Kidney (tissue), 22 donors: ENCODE measurements at places on chromosomes 4 and X.

- DNase-seq = no peak
Measured at GRCh38 chr4:156322592-156322991, 368.9 kb upstream of the CTSO start.

- DNase-seq = no peak
Measured at GRCh38 chr4:87527431-87528220, 1.6 kb downstream of the SPARCL1 start.

GRCh38 chrX:12614266-12614665 lies 176.9 kb upstream of the PRPS2 start:
- no peak for DNase-seq

GRCh38 chrX:118337687-118338086 lies 8.2 kb upstream of the WDR44 start:
- no peak for DNase-seq

GRCh38 chrX:2334237-2334636 lies 166.5 kb downstream of the DHRSX start:
- no peak for DNase-seq

- no peak for DNase-seq
Measured at GRCh38 chr4:43244688-43245382, 352.3 kb downstream of the GRXCR1 start.

DNA sequence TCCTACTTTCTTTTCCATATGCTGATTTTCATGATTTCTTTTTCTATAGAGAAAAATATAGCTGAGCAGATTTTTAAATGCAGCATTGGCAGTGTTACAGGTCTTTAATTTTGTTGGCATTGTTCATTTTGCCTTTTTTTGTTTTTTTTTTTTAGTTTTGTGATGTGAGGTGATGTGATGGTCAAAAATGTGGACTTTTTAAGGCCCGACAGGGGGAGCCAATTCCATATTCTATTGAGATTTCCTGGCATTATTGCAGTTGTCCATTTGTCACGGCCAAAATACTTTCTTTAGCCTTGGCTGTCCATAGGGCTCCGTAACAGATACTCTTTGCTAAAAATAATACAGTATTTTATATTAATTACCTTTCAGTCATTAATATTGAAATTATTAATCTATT lies 47.8 kb downstream of the SLIT2 start:
- no peak for DNase-seq

DNA sequence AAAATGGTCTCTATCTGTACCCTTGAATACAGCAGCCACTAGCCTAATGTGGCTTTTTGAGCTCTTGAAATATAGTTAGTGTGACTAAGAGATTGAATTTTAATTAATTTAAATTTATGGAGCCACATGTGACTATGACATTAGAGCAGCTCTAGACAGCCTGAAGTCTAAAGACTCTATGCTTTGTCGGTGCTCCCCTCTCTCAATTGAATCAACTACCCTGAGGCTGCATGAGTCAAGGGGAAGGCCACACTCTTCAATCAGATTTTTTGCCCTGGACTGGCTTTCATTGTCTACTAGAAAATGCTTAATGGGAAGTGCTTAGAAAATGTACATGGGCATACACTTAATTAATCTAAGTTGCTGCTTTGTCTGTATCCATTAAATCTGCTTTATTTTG lies 11.7 kb downstream of the TLR7 start:
- no peak for DNase-seq

- DNase-seq = no peak
Measured at GRCh38 chr4:77264826-77265225, 107.8 kb downstream of the CCNG2 start.

DNA sequence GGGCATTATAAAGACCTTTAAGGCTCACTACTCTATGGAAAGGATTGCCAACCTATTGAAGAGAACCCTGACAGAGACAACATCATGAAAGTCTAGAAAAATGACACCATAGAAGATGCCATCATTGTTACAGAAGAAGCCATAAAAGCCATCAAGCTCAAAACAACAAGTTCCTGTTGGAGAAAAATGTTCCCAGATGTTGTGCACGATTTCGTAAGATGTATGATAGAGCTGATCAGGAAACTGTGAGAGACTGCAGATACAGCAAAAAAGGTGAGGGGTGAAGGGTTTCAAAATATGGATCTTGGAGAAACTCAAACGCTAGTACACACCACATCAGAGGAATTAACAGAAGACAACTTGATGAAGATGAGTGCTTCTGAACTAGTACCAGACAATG lies 53.3 kb downstream of the WDFY3 start:
- no peak for DNase-seq

DNA sequence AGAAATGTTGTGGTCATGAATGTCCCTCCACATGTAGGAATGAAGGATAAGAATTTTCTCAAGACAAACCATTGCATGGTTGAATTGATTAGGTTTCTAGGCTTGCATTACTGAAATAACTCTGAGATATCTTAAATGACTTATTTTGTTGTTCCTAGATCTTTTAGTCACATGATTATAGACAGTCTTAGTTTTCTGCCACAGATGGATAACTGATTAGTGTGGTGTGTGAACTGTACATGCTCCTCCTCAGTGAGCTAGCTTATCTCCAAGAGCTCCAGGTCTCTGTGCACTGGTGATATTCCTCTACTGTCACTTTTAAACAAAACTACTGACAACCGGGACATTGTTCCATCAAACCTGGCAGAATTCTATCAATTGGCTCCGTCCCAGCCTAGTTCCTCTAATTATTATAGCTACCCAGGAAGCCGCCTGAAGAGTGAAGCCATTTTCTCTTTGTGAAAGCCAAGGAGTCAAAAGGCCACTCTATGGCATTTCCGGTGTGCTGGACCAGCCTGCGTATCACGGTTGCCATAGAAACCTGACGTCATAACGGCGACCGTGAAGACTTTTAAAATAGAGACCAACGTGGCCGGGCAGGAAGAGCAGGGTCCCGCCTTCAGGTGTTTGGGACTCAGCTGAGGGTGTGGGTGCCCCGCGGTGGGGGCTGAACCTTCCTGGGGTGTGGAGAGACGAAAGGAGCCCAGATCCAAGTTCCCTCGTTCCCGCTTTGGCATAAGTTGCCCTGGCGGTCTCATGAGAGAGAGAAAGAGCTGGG lies 28.1 kb downstream of the BEX3 start:
- DNase-seq = peak; percentile 94

DNA sequence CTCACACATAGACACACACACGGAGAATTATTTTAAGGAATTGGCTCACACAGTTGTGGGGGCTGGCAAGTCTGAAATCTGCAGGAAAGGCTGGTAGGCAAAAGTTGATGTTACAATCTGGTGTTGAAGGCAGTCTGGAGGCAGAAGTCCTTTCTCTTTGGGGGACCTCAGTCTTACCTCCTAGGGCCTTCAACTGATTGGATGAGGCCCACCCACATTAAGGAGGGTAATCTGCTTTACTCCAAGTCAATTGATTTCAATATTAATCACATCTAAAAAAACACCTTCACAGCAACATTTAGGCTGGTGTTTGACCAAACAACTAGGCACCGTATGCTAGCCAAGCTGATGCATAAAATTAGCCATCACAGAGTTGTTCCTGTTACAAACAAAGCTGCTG lies 10.7 kb downstream of the MGST2 start:
- DNase-seq = no peak

DNA sequence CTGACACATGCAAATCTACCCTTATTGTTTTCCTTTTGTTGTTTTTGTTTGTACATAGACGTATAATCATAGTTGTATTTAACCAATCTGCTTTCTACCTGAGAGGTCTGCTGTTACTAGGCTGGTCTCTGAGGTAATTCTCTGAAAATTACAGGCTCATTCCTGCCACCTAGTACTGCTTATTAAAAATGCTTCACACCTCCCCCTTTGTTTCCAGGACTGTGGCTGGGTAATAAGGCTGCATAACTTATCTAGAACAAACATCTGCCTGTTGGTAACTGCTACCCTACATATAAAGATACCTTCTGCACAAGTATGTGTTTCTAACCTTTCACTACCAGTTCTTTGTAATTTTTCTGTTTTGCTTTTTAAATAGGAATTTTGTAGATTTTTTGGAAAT lies 34.2 kb downstream of the COX7B2 start:
- DNase-seq = no peak

GRCh38 chr4:183139058-183139750 lies 40.1 kb downstream of the WWC2 start:
- DNase-seq = no peak

DNA sequence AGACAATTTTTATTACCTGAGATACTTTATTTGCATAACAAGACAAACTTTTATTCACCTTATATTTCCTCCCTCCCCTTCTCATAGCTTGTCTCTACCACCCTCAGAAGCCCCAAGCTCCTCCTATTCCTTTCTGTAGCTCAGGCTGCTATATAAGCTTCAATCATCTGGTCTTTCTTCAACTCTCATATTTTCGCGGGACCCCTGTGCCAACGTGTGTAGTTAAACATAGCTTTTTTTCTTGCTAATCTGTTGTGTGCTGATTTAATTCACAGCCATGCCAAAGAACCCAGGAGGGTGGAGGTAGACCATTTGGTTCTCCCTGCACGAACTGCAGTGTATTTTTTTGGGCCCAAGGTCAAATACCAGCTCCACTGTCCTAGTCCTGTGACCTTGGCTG lies 21.1 kb upstream of the CD38 start:
- DNase-seq = no peak

GRCh38 chrX:52270453-52271116 lies 85.9 kb downstream of the MAGED4 start:
- DNase-seq = no peak

DNA sequence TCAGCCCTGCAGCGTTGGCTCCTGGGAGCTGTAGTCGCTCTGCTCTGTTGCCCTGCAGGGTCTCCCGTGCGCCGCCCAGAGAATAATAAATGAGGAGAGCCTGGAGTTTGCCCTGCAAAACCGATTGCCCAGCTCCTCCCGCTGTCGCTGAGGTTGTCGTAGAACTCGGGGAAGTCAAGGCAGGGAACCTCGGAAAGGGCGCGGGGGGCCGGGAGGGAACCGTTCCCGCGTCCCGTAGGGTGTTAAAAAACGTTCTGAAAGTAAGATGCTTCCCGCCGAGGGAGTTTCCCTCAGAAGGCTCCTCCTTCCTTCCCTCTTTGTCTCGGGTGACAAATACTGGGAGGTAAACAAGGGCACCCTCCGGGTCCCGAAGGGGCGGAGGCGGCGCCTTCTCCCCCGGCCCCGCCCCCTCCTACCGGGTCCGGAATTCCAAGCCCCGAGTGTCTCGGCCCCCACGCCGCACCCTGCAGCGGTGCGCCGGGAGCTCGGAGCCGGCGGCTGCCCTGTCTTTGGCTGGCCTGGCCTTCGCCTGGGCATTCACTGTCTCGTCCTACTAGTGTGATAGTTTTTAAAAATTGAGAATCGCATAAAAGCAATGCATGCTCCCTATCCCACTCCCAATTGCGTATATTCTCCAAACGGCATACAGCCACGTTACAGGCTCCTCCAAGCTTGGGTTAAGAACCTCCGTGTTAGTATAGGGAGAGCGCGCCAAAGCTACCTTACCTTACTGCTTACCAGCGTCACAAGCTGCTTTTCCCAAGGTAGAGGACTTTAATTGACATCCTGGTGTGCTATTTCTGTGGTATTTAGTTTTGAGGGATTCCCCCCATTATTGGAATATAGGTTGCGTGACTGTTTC lies 964 bp upstream of the HMGB2 start:
- peak; percentile 94 for DNase-seq

- no peak for DNase-seq
Measured at GRCh38 chr4:2938906-2939305, 24.3 kb downstream of the NOP14 start.

DNA sequence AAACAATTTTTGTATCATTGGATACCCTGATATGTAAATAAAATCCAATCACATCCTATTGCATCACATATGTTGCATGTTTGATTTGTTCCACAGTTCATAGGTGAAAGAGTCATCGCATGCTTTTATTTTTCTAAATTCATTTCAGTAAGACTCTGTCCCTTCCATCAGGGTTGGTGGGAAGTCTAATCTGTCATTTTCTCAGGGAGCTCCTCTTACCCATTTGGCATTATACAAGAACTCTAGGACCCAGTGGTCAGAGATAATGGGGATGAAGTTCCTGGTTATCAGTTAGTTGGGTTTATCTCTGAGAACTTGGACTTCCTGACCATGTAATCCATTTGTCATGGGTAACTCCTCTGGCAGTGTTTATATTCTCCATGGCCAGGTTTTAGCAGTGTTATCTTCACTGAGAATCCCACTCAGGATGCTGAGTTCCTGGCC lies 227.1 kb upstream of the JADE1 start:
- no peak for DNase-seq

DNA sequence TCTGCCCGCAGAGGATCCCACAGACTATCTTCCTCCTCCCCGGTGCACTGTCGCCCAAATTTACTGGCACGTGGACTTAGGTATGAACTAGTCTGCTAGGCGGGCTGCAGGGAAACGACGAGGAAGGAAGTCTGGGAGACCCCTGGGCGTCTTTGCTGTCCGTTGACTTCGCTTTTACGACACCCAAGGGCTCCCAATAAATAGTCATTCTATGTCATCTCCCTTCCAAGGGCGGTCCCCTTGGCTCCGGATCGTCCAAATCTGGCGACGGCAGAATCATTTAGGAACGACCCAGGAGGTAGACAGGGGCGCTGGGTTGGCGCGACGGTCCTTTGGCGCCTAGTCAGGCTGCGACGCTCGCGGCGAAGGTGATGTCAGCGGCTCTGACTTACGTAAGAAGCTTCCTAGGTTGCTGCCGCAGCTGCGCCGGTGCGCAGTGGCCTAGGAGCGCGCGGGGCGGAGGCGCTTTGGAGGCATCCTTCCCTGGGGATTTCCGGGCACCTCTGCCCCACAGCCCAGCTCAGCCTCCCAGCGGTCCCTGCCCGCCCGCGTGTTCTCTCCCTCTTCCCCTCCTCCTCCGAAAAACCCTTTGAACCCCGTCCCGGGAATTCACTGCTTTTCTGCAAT lies 2.2 kb downstream of the NHS start:
- peak; percentile 80 for DNase-seq

GRCh38 chr4:182240161-182241130 lies 2.8 kb upstream of the TENM3 start:
- DNase-seq = peak; percentile 77

DNA sequence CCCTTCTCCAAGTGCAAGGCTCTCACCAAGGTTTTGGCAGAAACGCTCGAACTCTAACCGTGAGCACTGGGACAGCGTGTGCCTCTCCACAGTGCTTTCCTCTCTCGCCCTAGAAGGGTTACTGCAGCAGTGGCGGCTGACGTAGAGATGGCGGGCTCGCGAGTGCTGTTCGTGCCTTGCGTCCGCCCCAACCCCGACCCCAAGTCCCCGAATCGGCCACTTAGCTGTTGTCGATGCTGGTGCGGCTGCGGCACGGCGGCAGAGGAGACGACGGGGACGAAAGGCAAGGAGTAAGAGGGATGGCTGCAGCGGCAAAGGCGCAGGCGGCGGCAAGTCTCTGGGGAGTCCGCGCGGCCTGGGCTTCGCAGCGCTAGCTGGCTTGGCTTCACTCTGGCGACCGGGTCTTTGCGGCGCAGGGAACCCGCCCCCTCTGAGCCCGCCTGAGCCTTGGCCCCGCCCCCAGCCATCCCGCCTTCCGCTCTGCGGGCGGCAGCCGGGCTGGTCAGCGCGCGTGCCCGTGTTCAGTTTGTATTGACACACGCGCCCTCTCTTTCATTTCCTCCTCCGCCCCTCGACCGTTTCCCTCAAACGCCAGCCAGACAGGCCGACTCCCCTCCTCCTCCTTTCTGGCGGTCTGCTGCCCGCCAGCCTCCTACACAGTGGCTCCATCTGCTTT lies at the start of gene SPIN4:
Gene SPIN4, minus strand, starts transcription at position 392 of the 676 bp plus-strand sequence. CDS start 513 bp downstream, outside the sequence.
- DNase-seq = peak; percentile 92
